ENCODE measurements at places on chromosomes 6 and 20. TPM values are rescaled to one million over a fixed set of nuclear protein-coding genes. Genes with fewer than 3 reads are reported as not detected.

OR12D3 gene
- not detected for total RNA-seq

PSORS1C2 gene
- total RNA-seq: not detected

- H3K4me3 ChIP-seq: no peak overlapping the region
- H3K27ac ChIP-seq: no peak overlapping the region
- no peaks in the 10 kb centered on the region for H3K4me1 ChIP-seq
- no peaks in the 10 kb centered on the region for H3K27me3 ChIP-seq
- no peak for DNase-seq
Observed at GRCh38 chr20:16129411-16129810, 443.8 kb downstream of the KIF16B start.

PGC gene
- total RNA-seq: not detected

GRCh38 chr20:36666181-36666740 is 20.3 kb upstream of the SLA2 start:
- no peak overlapping the region for H3K4me3 ChIP-seq
- H3K36me3 ChIP-seq: no peaks in the 10 kb centered on the region
- H3K27ac ChIP-seq: no peak overlapping the region
- no peak for DNase-seq
- H3K27me3 ChIP-seq: no peaks in the 10 kb centered on the region

DNA sequence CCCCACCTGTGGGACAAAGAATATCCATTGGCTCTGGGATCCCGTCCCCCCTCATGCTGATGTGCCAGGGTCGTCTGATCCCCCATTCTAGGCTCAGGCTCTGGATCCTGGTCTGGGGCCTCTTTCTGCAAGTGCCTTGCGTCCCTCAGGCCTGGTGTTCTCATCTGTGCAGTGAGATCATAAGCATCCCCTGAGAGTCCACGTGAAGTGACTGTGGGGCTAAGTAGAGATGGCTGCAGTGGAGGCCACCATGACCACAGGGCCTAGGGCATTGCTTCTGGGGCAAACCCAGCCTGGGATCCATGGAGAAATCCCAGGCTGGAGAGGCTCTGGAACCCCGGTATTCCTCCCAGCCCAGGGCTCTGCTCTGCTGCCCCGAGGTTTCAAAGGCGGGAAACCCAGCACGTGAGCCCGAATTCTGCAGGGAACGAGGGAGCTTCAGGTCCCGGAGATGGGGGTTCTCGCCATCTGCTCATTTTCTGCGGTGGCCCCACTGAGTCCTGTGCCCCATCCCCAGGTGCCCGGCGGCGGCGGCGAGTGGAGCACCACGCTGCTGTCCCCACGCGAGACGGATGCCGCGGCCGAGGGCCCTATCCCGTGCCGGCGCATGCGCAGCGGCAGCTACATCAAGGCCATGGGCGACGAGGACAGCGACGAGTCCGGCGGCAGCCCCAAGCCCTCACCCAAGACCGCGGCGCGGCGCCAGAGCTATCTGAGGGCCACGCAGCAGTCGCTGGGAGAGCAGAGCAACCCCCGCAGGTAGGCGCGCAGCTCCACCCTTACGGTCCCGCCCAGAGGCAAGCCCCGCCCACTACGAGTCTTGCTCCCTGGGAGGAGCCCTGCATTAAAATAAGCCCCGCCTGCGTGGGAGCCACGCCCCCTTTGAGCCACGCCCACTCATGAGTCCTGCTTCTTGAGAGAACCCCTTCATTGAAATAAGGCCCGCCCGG is 105.5 kb upstream of the MYL9 start:
- H3K4me3 ChIP-seq: no peak overlapping the region
- peaks cover 8% of the 10 kb centered on the region for H3K27me3 ChIP-seq
- no peaks in the 10 kb centered on the region for H3K4me1 ChIP-seq
- no peaks in the 10 kb centered on the region for H3K36me3 ChIP-seq

Measured in astrocyte (in vitro differentiated cells and primary cell).